ENCODE measurements at places on chromosomes 6 and 20. TPM values are rescaled to one million over a fixed set of nuclear protein-coding genes. Genes with fewer than 3 reads are reported as not detected.

Gene NR2E1
- not detected for total RNA-seq

Gene SNAI1
- 2.3 TPM for total RNA-seq

DNA sequence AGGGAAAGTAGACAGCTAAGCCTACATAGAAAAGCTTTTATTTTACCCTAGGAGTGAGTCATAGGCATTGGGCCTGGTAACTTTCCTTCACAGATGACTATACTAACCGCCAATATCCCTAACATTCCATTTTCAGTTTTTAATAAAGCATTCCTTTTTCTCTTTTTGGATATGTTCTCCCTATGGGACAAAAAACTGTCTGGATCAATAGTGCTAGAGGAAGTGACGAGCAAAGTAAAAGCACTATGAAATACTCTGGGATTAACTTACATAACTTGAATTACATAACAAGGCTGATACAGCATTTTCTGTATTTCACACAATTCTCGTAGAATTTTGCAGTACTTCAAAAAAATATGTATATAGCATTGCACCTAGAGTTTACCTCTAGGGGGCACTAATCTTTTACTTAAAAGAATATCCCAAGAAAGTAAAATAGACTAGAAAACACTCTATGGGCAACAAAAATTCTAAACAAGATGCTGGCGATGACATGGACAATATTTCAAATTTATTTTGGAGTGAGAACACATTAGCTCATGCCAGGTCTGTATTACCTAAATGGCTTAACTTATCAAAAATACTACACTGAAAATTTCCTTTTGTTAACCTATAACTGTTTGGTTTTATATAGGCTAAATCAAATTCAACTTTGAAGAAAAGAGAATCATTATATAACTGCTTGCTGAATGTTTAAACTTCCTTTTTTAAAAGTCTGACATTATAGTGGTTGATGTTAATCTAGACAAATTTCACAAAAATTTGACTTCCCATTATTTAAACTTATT lies 66.3 kb upstream of the DST start:
- no peak overlapping the region for H3K27ac ChIP-seq
- DNase-seq = peak; percentile 42
- H3K36me3 ChIP-seq = no peaks in the 10 kb centered on the region
- peaks cover 8% of the 10 kb centered on the region for H3K27me3 ChIP-seq
- H3K4me3 ChIP-seq = no peak overlapping the region

Gene AHCY
- 154 TPM for total RNA-seq

- peaks cover 23% of the 10 kb centered on the region for H3K27me3 ChIP-seq
- no peaks in the 10 kb centered on the region for H3K36me3 ChIP-seq
- H3K4me3 ChIP-seq = no peak overlapping the region
- H3K4me1 ChIP-seq = peaks cover 2% of the 10 kb centered on the region
- no peak overlapping the region for H3K27ac ChIP-seq
Observed at GRCh38 chr6:83429857-83430610, 817 bp downstream of the ME1 start.

GRCh38 chr6:5764401-5764955 lies 242.2 kb downstream of the NRN1 start:
- no peaks in the 10 kb centered on the region for H3K4me1 ChIP-seq
- H3K36me3 ChIP-seq = peaks cover 3% of the 10 kb centered on the region
- H3K4me3 ChIP-seq = no peak overlapping the region
- no peak for DNase-seq
- no peaks in the 10 kb centered on the region for H3K27me3 ChIP-seq

- peak; percentile 78 for DNase-seq
- peaks cover 49% of the 10 kb centered on the region for H3K4me1 ChIP-seq
- H3K4me3 ChIP-seq = peak overlapping the region; percentile 62
- peak overlapping the region; percentile 68 for H3K27ac ChIP-seq
- H3K27me3 ChIP-seq = no peaks in the 10 kb centered on the region
Observed at GRCh38 chr6:111724505-111724904, 118.8 kb upstream of the TRAF3IP2 start.

GRCh38 chr20:3133155-3133554 lies 26.5 kb downstream of the FASTKD5 start:
- no peaks in the 10 kb centered on the region for H3K27me3 ChIP-seq
- H3K27ac ChIP-seq = no peak overlapping the region
- no peak overlapping the region for H3K4me3 ChIP-seq
- peaks cover 3% of the 10 kb centered on the region for H3K36me3 ChIP-seq

DNA sequence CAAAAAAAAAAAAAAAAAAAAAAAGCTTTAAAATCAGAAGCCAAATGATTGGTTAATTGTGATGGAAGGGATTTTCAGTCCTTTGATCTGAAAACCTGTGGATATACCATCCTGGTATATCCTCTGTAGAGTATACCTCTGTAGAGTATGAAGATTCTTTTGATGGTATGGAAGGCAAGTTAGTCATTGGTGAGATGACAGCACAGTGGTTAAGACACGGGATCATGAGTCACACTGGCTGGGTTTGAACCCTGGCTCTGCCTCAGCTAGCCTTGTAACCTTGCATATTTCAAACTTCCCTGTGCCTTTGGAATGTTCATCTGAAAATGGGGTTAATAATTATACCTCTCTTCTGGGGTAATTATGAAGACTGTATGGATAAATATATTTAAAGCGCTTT lies 179.3 kb downstream of the CARMIL1 start:
- no peaks in the 10 kb centered on the region for H3K4me1 ChIP-seq
- no peak overlapping the region for H3K27ac ChIP-seq
- H3K4me3 ChIP-seq = no peak overlapping the region
- no peaks in the 10 kb centered on the region for H3K27me3 ChIP-seq
- H3K36me3 ChIP-seq = no peaks in the 10 kb centered on the region

Gene HCK
- total RNA-seq = not detected

DNA sequence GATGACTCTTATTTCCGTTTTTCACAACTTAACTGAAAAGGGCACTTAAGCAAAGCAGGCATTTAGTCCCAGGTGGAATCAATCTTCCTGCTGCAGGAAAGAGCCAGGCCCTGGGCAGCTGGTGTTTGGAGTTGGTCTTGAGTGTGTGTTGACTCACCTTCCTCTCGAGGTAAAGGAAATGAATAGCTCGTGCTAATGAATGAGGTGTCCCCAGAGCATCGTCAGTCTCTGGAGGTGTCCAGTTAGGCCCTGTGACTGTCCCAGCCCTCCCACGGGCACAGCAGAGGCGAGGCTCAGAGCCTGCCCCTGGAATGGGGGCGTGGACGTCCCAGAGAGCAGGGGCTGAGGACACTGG lies 277.7 kb downstream of the NRN1 start:
- H3K27me3 ChIP-seq = no peaks in the 10 kb centered on the region
- H3K4me1 ChIP-seq = peaks cover 3% of the 10 kb centered on the region
- H3K27ac ChIP-seq = no peak overlapping the region
- H3K4me3 ChIP-seq = no peak overlapping the region

Gene GSTA2
- total RNA-seq = not detected

GRCh38 chr6:18185624-18186023 lies 30.4 kb downstream of the KDM1B start:
- no peak for DNase-seq
- no peaks in the 10 kb centered on the region for H3K27me3 ChIP-seq
- peaks cover 6% of the 10 kb centered on the region for H3K36me3 ChIP-seq
- H3K4me1 ChIP-seq = no peaks in the 10 kb centered on the region
- no peak overlapping the region for H3K27ac ChIP-seq

DNA sequence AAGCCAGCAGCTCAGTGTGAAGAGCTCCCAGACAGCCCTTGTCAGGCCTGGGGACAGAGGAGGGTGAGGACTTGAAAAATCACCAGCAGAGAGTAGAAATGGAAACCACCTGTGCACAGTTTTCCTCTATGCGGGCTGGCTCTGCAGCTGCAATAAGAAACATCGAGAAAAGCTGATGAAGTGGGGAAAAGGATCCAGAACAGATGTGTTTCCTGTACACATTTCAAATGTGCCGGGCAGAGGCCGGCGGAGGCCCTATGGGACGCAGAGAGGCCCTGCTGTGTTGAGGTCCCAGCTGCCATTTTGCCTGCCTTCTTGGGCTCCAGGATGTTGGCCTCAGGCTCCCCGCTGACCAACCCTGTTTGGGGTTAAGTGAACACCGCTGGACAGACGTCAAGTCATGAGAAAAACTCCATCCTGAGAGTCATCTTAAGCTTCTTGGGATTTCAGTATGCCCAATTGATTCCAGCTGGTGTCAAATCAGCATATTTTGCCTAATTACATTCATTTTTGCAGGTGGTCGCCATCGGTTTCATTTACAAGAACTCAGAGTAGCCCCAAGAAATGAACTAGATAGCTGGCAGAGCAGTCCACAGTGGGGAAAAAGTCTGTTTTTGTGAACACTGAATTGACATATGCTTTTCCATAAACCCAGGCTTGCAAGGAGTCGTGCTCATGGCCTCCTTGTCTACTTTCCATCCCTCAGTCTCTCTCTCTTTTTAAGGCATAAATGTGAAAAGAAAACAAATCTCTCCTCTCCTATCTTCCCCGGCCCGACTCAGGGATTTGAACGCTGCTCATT lies 150.4 kb upstream of the PHACTR3 start:
- no peaks in the 10 kb centered on the region for H3K4me1 ChIP-seq
- H3K4me3 ChIP-seq = no peak overlapping the region
- no peaks in the 10 kb centered on the region for H3K36me3 ChIP-seq

Gene GLYATL3
- not detected for total RNA-seq

DNA sequence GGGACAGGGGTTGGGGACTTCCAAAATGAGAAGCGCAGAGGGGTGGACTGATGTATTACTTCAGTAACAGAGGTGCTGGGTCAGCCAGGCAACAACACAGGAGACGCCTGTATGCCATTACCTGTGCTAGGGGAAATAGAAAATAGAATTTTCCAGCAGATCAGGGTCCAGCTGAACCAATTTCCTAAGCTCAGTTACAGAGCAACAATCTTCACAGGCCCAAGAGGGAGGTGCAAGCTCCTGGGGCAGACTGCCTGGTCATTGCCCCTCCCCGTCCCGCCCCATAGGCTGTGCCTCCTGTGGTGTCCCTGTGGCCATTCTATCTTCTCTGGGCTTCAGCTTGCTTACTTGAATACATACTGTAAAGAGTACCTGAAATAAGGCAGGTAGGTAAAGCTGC lies 3.7 kb downstream of the KCNK5 start:
- H3K4me3 ChIP-seq = peak overlapping the region; percentile 94
- no peaks in the 10 kb centered on the region for H3K27me3 ChIP-seq
- H3K27ac ChIP-seq = peak overlapping the region; percentile 86
- peaks cover 67% of the 10 kb centered on the region for H3K36me3 ChIP-seq

Gene COL21A1
- total RNA-seq = not detected

Gene SSR1
- 157 TPM for total RNA-seq

DNA sequence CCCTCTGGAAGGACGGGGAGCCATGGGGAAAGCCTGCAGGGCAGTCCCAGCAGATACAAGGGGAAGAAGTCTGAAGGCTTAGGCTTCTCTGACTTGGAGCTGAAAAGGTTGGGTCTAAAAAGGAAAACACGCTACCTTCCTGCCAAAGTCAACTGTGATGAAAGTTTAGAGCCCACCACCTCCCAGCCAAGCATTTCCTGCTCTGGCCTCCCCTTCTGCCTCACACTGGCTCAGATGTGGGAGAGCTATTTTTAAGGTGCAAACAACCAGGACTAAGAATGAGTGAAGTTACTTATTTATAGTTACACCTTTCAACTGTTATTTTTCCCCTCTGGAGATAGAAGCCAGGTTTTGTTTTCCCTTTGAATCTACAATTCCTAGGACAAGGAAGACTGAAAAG lies 21.2 kb downstream of the NEDD9 start:
- H3K4me3 ChIP-seq = no peak overlapping the region
- H3K27ac ChIP-seq = peak overlapping the region; percentile 58

DNA sequence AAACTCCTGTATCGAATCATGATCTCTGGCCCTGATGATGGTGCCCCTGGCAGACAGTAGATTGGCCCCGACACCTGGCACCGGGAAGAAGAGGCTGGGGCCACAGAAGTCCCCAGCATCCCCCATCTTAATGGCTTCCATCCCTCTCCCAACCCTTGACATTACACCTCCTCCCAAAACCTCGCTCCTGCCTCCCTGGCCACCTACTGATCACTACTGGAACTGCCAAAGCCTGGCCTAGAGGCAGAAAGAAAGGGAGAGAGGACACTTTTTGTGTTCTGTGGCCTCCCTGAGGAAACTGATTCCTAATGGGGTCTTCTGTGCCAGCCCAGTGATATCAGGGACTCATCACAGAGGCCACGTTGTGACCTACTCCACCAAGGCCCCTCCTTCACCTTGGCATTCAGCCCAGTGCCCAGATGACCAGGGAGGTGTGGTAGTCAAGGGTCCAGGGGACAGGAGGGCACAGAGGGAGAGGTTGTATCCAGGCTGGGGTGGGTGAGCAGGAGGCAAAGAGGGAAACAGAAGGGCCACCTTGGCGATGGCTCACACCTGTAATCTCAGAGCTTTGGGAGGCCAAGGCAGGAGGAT lies 6.1 kb downstream of the C20orf173 start:
- no peaks in the 10 kb centered on the region for H3K27me3 ChIP-seq
- peak; percentile 79 for DNase-seq
- H3K4me1 ChIP-seq = no peaks in the 10 kb centered on the region
- no peak overlapping the region for H3K27ac ChIP-seq
- no peak overlapping the region for H3K4me3 ChIP-seq
- no peaks in the 10 kb centered on the region for H3K36me3 ChIP-seq

Gene OR2J3
- total RNA-seq = not detected

GRCh38 chr6:95785785-95786184 lies 208.4 kb downstream of the MANEA start:
- DNase-seq = no peak
- no peaks in the 10 kb centered on the region for H3K4me1 ChIP-seq
- H3K27ac ChIP-seq = no peak overlapping the region
- no peaks in the 10 kb centered on the region for H3K27me3 ChIP-seq

DNA sequence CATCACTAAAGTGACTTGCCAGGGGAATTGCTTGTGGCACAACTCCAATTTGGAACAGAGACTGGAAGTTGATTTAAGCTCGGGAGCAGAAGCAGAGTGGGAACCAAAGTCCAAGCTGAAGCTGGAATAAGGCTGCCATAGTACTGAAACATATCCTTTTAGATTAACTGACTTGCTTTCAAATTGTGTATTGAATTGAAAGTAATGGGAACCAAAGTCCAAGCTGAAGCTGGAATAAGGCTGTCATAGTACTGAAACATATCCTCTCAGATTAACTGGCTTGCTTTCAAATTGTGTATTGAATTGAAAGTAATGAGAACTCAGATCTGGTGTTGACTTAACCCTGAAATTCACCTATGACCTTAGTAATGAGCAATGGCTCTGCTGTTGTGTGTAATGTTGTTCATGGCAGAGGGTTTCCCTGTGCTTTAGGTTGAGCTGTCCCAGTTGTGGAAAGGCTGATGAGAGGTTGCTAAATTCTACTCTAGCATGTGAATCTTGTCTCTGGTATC lies 40.2 kb downstream of the CENPW start:
- no peaks in the 10 kb centered on the region for H3K36me3 ChIP-seq
- no peak overlapping the region for H3K4me3 ChIP-seq
- no peak overlapping the region for H3K27ac ChIP-seq

DNA sequence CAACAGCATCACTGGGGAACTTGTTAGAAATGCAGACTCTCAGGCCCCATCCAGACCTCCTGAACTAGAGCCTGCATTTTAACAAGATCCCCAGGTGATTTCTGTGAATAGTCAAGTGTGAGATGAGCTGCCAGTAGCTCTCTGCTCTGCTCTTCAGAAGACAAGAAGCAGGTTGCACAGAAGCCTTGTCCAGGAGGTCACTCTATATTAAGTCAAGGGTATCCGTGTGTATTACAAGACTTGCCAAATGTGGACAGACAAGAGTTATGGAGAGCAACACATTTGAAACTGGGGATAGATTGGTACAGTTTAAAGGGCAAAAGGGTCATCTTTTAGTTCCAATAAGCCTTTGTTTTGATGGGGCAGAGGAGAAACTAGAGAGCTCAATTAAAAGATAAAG lies 23.2 kb upstream of the RIN2 start:
- H3K27me3 ChIP-seq = no peaks in the 10 kb centered on the region
- H3K4me1 ChIP-seq = no peaks in the 10 kb centered on the region
- H3K4me3 ChIP-seq = no peak overlapping the region
- no peaks in the 10 kb centered on the region for H3K36me3 ChIP-seq
- no peak for DNase-seq
- no peak overlapping the region for H3K27ac ChIP-seq

Gene PNLDC1
- total RNA-seq = 0.97 TPM

Gene LINC00237
- total RNA-seq = not detected

Data from activated CD4-positive, alpha-beta T cell treated with anti-CD3 and anti-CD28 coated beads, Interleukin-2, amount 10 ng/mL, durations not matched to agents 24 days and 14 days (primary cell).